ENCODE measurements at places on chromosomes 6 and 20.

DNA sequence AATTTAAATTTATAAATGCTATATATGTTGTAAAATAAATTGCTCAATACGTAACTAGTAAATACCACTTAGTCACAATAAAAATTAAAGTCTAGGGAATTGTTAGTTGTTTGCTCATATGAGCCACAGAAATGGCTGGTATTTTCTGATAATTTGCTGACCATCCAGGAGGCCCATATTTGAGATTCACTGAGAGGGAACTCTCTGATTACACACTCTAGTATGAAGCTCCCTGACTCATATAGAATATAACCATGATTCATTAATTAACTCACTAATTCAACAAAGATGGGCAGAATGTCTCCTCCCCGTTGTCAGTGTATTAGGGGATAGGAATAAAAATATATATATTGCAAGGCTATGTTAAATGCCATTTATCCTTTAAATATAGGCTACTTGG is 46.6 kb upstream of the TMEM30A start:
- DNase-seq, result no peak

DNA sequence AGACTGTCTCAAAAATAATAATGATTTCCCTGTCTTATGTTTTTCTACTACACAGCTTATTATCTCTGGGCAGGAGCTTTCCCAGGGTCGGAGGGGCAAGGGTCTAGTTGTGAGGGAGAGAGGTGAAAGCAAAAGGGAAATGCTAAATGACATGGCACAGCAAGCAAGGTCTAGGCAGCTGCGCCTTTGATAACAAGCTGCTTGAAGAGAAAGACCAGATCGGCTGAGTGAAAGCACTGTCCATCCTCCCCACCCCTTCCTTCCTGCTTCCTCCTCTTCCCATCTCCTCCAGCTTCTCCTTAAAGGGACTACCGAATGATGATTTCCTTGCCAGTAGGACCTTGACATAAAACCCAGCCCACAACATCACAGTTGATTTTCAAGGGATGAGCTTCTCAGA is 158.1 kb upstream of the AKAP12 start:
- no peak for DNase-seq

DNA sequence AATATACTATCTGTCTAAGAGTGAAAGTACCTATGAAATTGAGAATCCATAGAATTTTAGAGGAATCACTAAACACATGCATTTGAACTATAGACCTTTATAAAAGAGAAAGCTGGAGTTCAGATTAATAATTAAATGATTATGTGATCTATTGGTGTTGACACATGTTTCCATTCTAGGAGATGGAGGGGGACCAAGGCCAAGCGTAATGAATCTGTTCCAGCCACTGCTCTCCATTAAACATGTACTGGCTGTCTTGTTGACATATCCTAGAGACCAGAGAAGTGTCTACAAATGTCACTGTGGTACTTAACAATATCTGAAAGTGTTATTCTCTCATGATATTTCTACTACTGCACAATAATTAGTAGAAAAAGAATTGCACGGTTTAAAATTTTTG is 432.4 kb downstream of the BMP2 start:
- no peak for DNase-seq

DNA sequence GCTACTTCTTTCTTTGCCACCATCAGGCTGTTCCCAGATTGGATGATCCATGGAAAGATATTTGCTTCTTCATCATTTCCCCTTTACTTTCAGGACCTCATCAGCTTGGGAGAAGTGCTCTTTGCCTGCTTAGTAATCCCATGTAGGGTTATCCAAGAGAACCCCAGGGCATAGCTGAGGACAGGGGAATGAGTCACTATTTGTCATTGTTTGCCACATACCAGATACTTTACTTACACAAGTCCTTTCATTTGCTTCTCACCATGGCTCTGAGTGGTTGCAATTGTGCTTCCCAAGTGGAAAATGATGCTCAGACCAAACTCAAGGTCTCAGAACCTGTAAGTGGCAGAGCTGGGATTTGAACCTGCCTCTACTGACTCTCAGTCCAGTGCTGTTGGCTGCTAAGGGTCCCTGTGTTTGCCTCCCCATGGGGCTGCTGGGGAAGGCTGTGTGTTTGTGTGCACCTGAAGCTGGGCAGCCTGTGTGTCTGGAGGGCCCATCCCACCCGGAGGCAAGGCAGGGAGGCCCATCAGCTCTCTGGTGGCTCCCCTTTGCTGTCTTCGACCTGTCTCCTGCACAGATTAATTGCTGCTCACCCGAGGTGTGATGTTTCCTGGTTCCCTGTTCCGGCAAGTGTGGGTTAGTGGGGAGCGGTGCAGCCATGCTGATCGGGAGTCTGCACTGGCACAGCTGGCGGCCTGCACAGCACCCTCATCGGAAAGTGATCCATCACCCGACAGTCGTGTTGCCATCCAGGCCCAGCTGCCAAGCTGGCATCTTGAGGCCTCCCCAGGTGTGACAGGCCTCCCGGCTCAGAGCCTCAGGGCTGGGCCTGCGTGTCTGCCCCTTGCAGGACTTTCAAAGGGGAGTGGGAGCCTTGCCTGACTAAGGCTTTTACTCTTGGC is 228.8 kb downstream of the DHX35 start:
- DNase-seq, result no peak

DNA sequence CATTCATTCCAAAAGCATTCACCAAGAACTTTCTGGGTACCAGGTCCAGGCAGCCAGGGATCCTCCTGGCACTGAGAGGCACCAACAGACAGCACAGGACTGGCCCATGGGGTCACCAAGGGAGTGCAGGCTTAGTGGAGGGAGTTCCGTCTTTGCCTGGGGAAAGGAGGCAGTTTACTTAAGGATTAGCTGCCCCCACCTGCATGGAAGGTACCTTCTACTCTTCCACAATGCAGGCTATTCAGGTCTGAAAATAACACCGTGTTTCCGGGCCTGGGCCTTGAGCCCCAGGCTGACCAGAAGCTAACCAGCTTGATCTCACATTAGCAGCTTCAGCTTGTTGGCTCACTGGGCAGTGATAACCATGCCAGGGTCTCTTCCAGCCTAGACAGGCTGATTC is 199.4 kb downstream of the FOXA2 start:
- no peak for DNase-seq

DNA sequence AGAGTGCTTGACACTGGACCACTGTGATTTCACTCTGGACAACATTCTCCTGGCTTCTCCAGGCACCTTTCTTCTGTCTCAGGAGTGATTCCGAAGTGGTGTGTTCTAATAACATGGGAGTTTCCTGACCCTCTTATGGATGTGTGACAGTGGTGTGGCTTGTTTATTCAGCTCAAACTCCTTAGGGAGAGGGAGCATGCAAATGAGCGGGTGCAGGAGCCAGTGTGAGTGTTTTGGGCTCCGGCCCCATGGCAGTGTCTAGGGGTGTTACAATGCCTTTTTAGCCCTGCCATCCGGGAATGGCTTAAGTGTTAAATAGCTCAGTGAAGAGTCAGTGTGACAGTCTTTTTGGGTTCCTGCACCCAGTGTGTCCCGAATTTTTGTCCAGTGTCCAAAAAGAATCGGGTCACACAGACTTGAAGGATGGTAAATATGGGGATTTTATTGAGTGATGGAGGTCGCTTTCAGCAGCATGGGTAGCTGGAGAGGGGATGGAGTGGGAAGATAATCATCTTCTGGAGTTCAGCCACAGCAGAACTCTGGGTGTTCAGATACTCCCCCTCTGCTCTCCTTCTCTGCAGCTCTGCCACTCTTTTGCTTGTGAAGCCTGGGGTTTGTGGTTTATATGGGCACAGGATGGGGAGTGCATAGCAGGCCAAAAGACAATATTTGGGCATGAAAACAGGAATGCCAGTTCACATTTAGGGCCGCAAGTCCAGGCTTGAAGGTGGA is 928.9 kb upstream of the CITED2 start:
- DNase-seq, result no peak

GRCh38 chr6:24448828-24449525 is 40.4 kb downstream of the GPLD1 start:
- DNase-seq, result no peak

- no peak for DNase-seq
These were observed 151.2 kb downstream of the ERMARD start for GRCh38 chr6:169902604-169903003.

GRCh38 chr20:52039790-52040189 is 151.8 kb downstream of the ZFP64 start:
- no peak for DNase-seq

DNA sequence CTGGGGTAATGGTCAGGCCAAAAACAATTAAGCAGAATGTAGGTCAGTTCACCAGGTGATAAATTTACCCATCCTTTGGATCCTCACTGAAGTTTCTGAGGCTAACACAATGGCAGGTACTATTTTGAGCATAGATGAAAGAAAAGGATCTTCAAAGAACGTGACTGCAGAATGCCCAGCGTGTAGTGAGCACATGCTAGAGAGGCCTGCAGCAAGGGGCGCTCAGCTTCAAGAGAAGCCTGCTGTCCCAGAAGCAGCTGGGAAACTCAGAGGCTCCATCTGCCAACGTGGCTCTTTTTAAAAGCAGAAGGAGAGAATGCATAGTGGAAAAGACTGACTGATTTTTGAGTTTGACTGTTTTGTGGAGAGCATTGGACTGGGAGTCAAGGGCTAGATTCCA is 57.4 kb downstream of the CD83 start:
- DNase-seq, result no peak

DNA sequence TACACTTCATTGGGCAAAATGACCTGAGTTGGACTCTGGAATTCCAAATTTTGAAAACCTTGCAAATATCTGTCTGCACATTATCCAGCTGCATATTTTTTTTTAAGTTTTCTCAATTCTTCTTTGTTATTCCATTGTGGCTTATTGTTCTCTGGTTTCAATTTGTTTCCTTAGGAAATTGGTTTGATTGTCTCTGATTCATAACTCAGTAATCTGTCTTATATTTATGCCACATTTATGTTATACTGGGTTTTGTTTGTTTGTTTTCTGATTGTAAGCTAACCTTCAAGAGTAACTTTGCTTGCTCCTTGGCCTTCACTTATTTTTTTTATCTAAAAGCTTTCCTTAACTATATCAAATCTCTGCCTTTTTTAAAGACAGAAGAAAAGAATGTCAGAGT is 193.3 kb upstream of the PLCB4 start:
- no peak for DNase-seq

- no peak for DNase-seq
These were observed 10.4 kb upstream of the THBS2 start for GRCh38 chr6:169263836-169264608.

DNA sequence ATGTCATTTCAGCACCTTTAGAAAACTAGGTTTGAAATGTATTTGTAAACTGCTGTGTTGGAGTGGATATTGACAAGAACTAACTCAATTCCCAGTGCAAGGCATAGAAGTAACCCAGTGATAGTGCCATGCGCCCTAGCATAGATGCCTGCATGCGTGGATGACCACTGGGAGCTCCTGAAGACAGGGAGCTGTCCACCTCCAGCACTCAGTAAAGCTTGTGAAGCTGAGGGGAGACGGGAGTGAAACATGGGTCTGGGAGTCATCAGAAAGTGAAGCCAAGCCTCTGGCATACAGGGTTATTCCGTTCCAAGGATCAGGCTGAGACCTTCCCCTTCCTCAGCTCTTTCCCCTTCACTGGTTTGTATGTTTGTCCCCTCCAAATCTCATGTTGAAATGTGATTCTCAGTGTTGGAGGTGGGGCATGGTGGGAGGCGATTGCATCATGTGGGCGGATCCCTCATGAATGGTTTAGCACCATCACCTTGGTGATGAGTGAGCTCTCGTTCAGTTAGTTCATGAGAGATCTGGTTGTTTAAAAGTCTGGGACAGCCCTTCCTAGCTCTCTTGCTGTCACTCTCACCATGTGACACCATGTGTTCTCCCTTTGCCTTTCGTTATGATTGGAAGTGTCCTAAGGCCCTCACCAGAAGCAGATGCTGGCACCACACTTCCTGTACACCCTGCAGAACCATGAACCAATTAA is 146.5 kb upstream of the FERMT1 start:
- DNase-seq, result no peak

DNA sequence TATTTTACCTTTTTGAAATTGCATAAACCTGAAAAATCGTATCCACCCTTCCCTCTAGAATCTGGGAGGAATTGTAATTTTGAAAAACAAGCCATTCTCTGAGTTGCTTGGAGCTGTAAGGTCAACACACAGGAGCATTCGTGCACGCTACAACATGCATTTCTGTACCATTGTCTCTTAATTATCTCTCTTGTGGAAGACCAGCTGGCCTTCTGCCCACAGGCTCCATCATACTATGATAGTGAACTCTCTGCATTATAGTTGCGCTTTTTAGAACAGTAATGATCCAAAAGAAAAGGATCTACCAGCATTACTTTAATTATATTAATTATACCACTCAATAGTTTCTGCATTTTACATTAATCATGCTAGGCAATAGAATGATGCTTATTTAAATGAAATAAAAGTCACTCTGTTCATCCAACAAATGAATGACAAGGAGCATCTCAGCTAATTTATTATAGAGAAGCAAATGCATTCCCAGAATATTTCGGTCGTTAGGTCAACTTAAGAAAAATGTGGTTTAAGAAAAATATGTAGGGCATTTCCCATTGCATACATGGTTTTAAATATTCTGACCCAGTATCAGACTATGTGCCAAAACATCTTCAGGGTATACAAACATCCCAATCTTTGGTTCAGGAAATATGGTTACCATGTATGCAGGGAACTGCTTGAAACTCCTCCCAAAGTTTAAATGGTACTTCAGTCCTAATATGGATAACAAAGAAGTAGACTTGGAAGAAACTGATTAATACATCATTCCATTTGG is 263.5 kb downstream of the TFAP2A start:
- no peak for DNase-seq

DNA sequence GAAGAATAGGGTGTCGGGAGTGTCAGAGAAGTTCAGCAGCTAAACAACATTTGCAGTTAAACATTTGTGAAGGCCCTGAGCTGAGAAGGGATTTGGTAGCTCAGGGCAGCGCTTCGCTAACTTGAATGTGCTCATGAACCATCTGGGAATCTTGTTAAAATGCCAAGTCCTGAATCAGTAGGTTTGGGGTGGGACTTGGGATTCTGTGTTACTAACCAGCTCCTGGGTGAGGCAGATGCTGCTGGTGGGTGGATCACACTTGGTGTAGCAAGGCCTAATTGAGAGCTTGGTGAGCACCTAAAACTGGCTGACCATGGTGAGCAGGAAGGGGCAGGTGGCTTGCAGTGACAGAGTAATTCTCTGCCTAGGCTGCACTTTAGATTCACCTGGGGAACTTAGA is 5.9 kb downstream of the PTPRA start:
- no peak for DNase-seq

GRCh38 chr6:150391890-150392289 is 23.1 kb downstream of the IYD start:
- DNase-seq, result no peak

DNA sequence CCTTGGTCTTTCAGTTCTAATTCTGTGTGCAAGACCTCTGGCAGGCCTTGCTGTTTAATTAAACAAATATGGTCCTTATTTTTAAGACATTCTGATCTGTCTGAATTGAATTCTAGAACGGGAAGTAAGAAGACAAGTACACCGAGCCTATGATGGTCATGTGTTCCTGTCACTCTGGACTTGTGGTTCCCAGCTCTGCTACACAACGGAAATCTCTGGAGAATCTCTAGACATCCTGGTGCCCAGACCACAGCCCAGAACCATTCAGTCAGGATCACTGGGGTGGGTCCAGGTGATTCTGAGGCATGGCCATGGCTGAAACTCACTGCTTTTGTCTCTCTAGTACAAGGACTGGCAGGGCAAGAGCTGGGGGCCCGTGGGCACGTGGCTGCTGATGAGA is 15.9 kb upstream of the KCNK16 start:
- no peak for DNase-seq

Data from stimulated activated CD4-positive, alpha-beta T cell treated with anti-CD3 and anti-CD28 coated beads, Interleukin-15, amount 100 ng/mL, for 48 hours (primary cell).